ENCODE measurements at places on chromosomes 16 and 17.

DNA sequence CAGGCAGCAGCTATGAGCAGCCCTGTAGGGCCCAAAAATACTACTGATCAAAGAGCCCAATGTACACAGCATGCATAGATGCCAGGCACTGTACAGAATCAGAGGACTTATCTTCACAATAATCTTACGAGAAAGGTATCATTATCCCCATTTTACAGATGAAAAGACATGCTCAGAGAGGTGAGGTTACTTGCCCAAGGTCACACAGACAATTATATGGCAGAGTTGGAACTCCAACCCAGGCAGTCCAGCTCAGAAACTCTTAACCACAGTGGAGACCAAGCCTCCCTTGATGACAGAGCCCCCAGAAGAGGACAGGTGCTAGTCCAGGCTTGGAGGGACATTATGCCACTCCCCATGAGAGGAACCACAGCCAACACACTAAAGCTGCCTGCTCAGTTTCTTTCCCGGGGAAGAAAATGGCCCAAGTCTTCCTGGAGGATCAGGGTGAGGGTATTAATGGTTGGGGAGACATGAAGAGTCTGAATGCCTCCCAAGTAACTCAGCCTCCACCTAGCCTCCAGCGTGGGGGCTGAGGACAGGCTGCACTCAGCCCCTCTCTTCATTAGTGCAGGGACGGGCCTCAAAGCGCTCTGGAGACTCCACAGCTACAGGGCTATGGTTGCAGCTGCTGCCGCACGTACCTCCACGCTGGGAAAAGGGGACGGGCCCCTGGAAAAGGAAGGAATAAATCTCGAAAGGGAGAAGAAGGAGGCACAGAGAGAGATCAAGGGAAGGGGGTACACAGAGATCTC lies 826 bp downstream of the UNC119 start:
- no peak for DNase-seq

- DNase-seq: no peak
These were observed 408.7 kb downstream of the SLC39A11 start for GRCh38 chr17:72683506-72684404.

- no peak for DNase-seq
These were observed 83.2 kb upstream of the GNG13 start for GRCh38 chr16:883781-884180.

DNA sequence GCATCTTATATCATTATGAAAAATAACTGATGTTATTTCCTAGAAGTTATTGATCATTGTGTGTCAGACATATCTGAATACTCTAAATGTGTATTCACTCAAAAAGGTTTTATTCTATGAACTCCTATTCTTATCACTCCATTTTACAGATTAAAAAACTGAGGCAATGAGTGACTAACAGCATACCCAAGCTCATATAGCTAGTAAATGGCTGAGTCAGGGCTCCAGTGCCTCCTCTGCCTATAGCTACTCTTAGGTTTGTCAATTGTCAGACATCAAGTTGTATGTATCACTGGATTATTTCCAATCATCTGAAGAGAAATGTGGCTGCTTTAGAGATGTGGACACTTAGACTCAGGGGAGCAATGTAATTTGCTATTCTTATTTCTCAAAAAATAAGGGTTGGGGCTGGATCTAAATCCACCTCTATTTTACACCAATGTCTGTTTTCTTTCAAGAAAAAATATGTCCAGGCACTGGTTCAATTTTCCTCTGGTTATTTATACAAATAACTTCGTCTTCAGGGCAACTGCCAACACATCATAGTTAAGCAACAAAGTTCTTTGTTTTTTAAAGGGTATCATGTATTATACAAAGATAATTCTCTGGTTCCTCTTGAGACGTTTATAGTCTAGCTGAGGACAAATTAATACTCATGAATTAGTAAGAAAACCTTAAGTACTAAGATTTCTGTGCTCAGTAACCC lies 328.9 kb upstream of the MAF start:
- no peak for DNase-seq

DNA sequence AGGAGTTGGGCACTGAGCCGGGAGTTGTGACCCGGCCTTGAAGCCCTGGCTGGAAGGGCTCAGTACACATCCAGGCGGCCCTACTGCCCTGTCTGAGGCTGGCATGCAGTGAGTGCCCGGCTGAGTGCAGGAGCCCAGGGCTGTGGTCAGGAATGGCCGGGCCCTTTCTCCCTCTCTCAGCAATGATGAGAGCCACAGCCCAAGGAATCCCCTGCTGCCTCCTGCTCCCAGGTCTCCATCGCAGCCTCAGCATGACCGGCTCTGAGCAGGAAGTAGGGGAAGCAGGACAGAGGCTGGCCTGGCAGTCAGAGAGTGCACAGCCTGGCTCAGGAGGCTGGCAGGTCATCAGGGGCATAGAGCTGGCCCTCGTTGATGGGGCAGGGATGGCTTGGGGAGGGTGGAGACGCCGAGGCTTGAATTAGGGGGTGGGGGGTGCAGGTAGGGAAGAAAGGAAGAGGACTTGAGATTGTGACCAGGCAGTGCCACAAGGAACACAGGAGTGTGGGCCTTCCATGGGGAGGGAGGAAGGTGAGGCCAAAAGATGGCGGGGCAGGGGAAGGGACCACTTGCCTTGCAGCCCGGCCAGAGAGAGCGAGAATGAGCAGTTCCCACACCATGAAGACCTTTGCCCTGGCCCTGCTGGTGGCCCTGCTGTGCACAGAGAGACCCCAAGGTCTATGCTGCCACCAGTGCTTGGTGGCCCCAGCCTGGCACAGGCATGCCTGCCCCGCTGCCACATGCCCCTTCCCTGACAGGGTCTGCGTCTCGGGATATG lies 32.1 kb upstream of the KRT17 start:
- DNase-seq: no peak

GRCh38 chr16:1963806-1964505 lies 670 bp downstream of the RPS2 start:
- peak; percentile 41 for DNase-seq

DNA sequence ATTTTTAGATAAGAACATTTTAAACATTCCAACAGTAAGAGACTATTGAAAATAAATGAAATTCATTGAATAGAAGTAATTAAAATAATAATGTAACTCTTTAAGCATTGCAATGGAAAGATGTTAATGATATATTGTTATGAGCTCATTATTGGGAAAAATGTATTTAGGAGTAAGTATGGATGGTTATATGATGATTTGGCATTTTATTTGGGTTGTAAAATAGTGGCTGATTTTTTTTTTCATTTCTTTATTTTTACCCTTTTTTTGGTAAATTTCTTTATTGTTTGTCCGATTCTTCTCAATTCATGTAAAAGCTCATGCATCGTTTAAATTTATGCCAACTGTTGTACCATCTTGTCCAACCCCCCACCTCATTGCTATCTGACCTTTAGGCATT lies 539.9 kb downstream of the HS3ST4 start:
- DNase-seq: no peak

DNA sequence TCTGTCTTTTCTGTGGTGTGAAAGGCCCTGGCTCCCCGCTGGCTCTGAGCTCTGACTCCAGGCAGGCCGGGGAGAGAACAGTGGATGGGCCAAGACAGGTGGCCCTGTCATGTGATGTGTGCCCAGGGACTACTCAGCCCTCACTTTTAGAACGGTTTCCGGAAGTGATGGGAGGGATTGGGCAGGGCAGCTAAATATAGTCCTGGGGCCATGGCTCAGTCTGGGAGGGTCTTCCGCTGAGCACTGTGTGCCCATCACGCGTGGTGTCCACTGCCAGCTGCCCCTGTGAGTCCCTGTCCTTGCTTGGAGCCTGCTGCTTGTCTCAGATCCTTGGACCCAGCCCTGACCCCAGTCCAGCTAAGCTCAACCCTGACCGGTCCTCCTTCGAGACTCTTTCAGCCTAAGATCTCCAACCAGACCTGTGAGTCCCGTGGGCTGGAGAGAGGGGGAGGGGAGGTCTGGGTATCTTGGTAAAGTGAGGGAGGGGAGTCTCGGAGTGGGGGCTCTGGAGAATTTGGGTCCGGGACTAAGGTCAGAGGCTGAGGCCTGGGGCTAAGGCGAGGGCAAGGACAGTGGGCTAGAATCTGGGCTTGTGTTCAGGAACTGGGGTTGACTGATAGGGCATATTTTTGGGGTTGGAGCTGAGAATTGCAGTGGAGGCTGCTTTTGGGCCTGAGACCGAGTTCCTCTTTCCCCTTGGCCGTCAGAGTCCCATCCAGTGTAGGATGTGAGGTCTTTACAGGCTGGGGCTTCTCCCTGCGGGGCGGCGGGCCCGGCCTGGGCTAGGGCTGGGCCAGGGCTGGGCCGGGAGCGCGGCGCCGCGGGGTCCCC lies at the start of gene TRIM72:
TRIM72 (plus strand) TSS at position 243 of the 831 bp plus-strand sequence. CDS start 620 bp downstream, outside the sequence.
- DNase-seq: no peak

- no peak for DNase-seq
These were observed 170.4 kb downstream of the ZFHX3 start for GRCh38 chr16:72877374-72878028.

GRCh38 chr17:66200685-66201092 lies 8.8 kb upstream of the CEP112 start:
- peak; percentile 60 for DNase-seq

- no peak for DNase-seq
These were observed 13.3 kb upstream of the MRC2 start for GRCh38 chr17:62614142-62614541.

GRCh38 chr17:41413353-41413957 lies 10.9 kb downstream of the KRT37 start:
- no peak for DNase-seq

DNA sequence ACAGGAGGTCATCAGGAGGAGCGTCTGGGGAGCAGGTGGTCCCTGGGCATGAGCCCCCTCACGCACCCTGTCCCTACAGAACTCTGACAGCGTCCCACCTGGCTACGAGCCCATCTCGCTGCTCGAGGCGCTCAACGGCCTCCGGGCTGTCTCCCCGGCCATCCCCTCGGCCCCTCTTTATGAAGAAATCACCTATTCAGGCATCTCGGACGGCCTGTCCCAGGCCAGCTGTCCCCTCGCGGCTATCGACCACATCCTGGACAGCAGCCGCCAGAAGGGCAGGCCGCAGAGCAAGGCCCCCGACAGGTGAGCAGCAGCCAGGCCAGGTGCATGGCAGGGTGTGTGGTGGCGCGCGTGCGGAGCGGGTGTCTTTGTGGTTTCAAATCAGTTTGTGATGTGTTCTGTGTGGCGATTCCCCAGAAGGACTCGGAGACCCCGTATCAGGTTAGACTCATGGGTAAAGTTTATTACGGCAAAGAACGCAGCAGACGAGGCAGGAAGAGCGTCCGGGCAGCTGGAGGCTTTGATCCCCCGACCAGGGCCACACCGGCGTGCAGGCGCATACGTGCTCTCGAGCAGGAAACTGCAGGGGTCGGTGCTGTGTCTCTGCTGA lies 11.8 kb upstream of the NUDT16L1 start:
- no peak for DNase-seq

DNA sequence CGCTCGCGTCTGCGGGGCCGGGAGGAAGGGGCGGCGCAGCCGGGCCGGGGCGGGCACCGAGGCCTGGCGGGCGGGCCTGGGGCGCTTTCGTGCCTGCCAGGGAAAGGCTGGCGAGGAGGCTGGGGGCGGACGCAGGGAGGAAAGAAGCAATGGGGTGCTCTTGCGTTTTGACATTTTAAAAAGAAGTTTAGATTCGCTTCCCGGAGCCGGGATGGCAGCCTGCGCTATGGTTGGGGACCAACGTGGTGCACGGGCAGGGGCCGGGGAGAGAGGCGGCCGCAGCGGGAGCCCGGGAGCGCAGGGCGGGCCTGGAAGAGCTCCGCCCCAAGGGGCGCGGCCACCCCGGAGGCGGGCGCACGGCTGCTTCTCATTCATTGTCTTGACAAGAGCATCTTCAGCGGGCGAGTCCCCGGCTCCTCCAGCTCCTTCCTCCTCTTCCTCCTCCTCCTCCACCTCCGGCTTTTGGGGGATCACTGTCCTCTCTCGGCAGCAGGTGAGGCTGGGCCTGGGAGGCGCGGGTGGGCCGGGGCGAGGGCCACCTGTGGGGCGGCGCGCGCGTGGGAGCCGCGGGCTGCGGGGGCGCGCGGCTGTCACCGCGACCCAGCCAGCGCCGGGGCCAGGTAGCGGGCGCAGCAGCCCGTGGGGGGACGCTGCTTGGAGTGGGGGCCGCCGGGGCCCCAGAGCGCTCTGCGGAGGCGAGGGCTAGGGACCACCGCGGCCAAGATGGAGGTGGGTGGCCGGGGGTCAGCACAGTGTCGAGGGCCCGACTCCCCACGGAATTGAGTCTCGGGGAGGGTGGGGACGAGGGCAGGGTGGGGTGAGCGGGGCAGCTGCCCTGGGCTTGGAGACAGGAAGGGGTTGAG lies at the start of gene CORO1A:
CORO1A (plus strand) TSS at position 370 of the 863 bp plus-strand sequence. CDS start 1,608 bp downstream, outside the sequence.
- DNase-seq: peak; percentile 92

DNA sequence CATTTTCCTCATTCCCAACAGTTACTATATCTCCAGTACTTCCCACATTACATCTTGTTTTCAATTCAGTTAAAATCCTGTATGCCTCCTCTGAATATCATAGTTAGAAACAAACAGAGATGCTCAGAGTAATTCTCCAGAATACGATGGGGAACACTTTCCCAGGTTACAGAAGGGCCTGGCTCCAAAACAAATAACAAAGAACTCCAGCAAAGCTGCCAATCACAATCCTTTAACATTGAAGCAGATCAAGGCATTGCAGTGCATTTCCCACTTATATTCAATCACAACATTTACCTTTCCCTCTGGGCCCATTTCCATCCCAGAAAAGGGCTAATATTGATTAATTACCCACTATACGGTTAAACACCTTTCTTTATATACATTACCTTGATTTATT lies 29.4 kb upstream of the PMFBP1 start:
- no peak for DNase-seq

DNA sequence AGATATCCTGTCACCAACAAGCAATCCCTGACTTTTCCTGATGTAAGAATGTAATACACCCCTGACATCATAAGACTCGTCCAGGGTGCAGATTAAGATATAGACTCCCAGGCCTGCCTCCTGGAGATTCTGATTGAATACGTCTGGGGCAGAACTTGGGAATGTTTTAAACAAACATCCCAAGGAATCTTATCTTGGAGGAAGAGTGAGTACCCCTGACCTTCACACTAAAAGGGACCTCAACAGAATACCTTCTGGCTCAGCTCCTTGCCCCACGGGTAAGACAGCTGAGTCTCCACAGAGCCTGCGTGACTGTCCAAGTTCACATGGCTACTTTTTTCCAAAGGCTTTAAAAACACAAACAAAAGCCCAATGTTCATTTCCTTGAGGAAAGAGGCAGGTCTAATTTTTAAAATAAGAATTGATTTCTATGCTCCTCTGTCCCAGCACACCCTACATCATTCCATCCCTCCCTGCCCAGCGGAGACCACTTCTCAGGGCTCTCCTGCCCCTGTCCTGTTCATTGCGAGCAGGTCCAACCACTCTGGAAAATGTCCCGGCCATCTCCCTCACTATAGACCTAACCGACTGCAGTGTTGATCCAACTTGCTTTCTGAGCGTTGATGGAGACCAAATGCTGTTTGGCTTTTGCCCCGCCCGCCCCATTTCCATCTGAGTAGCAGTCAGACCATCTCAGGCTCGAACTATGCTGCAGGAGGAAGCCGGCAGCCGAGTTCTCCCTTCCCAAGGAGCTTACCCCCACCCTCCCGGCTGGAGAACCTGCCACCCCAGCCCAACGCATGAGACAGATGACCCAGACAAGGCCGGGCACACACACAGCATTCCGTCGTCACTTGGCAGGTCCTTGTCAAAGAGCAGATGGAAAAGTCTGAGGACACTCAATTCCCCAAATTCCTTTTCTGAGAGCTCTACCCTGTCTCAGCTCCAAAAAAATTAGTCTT lies 44.1 kb upstream of the MYH10 start:
- no peak for DNase-seq

All from activated CD4-positive, alpha-beta T cell treated with anti-CD3 and anti-CD28 coated beads, Interleukin-2, amount 50 U/mL, for 48 hours (primary cell).